ENCODE measurements at places on chromosomes 16 and 17.

- no peak overlapping the region for H3K27ac ChIP-seq
- H3K4me1 ChIP-seq: no peaks in the 10 kb centered on the region
- H3K4me3 ChIP-seq: no peak overlapping the region
- DNase-seq: no peak
Measured at GRCh38 chr16:24291932-24292331, 35.8 kb downstream of the CACNG3 start.

DNA sequence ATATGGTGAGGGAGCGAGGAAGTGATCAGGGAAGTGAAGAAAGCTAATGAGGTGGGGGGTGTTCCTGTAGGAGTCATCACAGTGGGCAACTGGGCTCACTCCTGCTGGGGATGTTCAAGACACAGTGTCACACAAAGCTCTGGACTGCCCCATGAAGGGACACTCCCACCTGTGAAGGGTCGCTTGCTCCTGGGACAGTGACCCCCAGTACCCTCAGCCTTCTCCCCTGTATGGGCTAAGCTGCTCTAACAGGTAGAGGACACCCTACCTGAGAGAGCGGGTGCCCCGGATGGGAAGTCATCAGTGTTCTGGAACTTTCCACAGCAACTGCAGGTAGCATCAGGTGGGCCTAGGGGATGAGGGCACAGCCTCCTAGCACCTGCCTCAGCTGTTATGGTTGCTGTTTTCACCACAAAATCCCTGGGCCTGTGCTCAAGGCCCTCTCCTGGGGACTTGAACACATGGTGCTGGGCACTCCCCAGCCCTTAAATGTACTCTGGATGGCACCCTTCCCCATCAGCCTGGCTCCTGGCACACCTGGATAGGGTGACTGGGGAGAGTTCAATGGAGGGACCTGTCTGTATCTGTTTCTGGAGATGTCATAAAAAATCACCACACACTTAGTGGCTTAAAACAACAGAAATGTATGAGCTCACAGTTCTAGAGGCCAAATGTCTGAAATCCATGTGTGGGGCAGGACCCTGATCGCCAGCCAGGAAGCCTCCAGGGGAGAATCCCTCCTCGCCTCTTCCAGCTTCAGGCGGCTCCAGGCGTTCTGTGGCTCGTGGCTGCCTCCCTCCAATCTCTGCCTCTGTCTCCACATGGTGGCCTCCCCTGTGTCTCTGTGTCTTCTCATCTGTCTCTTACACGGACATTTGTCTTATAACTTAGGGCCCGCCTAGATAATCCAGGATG lies 104.0 kb upstream of the CDH5 start:
- peak; percentile 61 for DNase-seq
- H3K4me3 ChIP-seq: no peak overlapping the region
- H3K27ac ChIP-seq: no peak overlapping the region
- H3K36me3 ChIP-seq: no peaks in the 10 kb centered on the region

GRCh38 chr16:77414752-77415231 lies 20.0 kb downstream of the ADAMTS18 start:
- H3K36me3 ChIP-seq: no peaks in the 10 kb centered on the region
- no peaks in the 10 kb centered on the region for H3K4me1 ChIP-seq
- no peak for DNase-seq
- H3K27me3 ChIP-seq: no peaks in the 10 kb centered on the region
- H3K4me3 ChIP-seq: no peak overlapping the region

DNA sequence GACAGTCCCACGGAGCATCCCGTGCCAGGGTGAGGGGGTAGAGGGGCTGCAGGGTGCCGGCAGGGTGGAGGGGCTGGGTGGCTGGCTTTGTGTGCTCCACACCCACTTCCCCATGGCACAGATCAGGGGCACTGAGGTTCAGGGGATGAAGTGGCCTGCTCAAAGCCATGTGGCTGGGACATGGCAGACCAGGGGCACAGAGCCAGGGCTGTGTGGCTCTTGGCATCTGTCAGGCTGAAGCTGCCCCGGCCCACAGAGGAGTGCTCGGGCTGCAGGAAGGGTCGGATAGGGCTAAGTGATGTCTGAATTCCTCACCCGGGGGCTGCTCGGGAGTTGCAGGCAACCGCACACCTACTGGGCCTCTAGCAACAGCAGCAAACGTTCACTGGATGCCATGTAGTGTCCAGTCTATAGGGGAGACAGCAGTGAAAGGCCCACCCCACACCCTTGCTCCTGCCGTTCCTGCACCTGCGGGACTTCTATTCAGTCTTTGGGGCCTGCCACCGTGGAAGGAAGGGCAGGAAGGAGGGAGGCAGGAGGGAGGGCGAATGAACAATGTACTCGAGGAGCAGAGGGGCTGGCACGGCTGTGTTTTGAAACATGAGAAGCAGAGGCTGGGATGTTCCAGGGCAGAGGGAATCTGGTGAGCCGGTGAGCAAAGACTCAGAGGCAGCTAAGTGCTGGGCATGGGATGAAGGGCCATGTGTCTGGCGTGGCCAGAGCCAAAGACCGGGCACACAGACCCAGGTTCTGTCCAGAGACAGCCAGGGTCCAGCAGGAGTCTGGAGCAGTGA lies 15.1 kb downstream of the SLC5A10 start:
- no peak overlapping the region for H3K27ac ChIP-seq
- no peak overlapping the region for H3K4me3 ChIP-seq
- no peaks in the 10 kb centered on the region for H3K4me1 ChIP-seq
- no peaks in the 10 kb centered on the region for H3K27me3 ChIP-seq
- H3K36me3 ChIP-seq: no peaks in the 10 kb centered on the region

DNA sequence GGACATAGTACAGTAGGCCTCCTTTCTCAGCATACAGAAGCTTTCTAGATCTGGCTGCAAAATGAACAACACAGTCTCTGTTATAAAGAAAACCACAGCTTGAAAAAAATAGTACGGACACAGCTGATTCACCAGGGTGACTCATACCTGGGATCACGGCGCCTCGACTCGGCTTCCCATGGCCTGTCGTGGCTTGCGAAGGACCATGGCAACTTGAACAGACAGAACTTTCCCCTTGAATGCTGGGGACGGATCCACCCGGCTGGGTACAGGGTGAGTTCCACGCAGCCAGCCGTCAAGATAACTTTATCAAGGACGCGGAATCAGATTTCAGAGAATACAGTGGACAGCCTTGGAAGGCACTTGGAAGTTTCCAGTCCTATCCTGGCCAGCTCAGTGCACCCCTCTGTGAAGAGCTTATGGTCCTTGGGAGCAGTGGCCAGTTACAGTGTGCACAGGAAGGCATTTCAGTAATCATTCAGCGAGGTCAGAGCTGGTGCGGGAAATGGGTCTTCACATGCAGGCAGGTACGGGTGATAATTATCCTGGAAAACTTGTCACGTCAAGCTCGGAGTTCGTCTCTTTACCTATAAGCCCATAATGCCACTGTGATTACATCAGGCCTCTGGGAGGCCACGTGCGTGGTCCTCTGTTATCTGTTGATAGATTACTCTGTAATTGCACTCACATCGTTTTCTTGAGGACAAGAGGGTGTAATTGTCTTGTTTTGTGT lies 57.9 kb upstream of the MAF start:
- no peak overlapping the region for H3K27ac ChIP-seq
- H3K4me1 ChIP-seq: no peaks in the 10 kb centered on the region
- H3K4me3 ChIP-seq: no peak overlapping the region
- H3K36me3 ChIP-seq: no peaks in the 10 kb centered on the region
- DNase-seq: no peak

GRCh38 chr16:19524616-19525384 lies 1.1 kb downstream of the CCP110 start:
- no peak overlapping the region for H3K27ac ChIP-seq
- H3K27me3 ChIP-seq: no peaks in the 10 kb centered on the region
- DNase-seq: no peak
- H3K4me3 ChIP-seq: peak overlapping the region; percentile 84

- no peak overlapping the region for H3K4me3 ChIP-seq
- H3K4me1 ChIP-seq: peaks cover 61% of the 10 kb centered on the region
- DNase-seq: no peak
- H3K27ac ChIP-seq: no peak overlapping the region
Measured at GRCh38 chr17:43176119-43176570, 5.1 kb downstream of the NBR1 start.

- no peak overlapping the region for H3K27ac ChIP-seq
- H3K4me3 ChIP-seq: no peak overlapping the region
- DNase-seq: no peak
- H3K4me1 ChIP-seq: no peaks in the 10 kb centered on the region
Measured at GRCh38 chr16:67779256-67780014, 26.9 kb downstream of the RANBP10 start.

Data from heart left ventricle (tissue), 16 donors.